RPMI8226 (cell line): ENCODE measurements at places on chromosomes 1 and 21.

DNA sequence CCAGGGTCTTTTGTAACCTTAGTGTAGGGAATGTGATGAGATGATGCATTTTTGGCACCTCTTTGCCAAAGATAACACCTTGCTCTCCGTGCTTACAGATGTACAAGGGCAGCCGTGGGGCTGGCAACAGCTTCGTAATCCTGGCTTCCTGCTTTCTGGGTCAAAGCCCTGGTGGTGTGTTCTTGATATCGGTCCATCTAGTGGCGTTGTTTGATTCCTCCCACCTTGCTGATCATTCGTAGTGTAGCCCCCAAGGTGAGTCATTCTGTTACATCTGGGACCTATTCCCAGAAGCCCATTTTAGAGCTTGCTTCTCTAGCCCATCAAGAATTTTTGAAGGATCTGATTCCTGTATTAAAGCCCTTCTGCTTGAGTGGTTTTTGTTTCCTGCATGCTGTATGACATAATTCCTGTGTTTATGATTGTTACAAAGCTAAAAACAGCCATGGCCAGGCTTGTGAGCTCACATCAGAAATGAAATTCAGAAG, 7.0 kb upstream of the CCT8 start:
- no peak for DNase-seq

- DNase-seq: no peak
Observed at GRCh38 chr1:20366463-20367115, 75.9 kb downstream of the VWA5B1 start.

- no peak for DNase-seq
Observed at GRCh38 chr1:221672239-221672645, 69.6 kb downstream of the DUSP10 start.

GRCh38 chr1:97084546-97084945, 363.0 kb downstream of the PTBP2 start:
- DNase-seq: no peak

DNA sequence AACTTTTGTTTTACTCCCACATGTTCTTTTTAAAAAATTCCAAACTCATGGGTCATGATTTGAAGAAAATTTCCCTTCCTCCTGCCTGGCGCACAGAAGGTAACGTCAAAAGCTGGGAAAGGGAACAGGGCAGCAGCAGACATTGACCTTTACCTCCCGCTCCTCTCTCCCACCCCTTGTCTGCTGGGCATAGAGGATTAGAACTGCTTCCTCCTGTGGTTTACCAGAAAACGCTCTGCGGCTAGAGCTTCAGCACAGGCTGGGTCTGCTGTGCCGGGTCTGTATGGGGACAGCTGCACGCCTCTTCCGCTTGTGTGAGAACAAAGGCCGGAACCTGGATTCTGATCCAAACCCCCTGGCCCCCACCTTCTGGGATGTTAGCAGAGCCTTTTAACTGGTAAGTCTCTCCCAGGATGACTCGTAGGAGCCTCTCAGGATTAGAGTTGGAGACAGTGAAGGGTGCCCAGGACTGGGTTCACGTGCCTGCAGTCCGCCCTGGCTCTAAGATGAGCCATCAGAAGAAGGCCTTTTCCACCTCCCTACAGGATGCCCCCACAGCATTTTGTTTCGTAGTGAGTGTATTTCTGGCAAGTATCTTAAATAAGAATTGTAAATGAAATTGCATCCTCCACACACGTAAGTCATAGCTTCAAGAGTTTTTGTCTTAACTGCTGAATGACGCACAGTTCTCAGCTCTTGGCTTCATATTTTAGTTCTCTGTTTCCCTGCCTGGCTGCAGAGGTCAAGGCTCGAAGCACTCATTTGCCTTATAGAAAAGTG, 5.2 kb downstream of the H6PD start:
- no peak for DNase-seq

- DNase-seq: no peak
Observed at GRCh38 chr1:29983321-29983720, 740.1 kb downstream of the MATN1 start.

- DNase-seq: no peak
Observed at GRCh38 chr1:150674881-150675280, 22.1 kb downstream of the GOLPH3L start.

DNA sequence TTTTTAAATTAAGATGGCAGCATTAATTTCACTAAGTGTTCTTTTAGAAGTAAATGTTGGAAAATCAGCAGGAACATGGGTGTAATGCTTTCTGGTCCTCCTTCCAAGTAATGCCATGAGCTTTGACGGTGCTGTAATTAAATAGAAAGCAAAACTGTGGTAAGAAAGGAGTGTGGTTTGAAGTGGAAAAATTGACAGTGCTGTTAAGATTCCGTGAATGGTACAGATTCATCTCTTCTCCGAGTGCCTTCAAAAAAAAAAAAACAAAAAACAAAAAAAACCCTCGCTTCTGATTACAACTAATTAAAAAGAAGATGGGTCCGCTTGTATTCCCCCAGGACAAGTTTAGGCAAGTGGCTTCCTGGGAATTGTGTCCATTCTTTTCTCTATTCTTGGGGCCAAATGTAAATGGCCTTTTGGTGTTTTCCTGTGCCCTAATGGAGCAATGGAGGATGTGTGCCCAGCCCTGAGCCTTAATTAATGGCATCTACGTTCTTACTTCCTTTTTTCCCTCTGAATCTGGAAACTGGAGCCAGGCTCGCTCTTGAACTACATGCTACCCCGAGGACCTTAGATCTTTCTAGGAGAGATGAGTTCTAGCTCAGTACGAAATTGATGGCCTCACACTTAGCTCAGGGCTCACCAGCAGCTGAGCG, 5.1 kb downstream of the LMO4 start:
- DNase-seq: no peak

DNA sequence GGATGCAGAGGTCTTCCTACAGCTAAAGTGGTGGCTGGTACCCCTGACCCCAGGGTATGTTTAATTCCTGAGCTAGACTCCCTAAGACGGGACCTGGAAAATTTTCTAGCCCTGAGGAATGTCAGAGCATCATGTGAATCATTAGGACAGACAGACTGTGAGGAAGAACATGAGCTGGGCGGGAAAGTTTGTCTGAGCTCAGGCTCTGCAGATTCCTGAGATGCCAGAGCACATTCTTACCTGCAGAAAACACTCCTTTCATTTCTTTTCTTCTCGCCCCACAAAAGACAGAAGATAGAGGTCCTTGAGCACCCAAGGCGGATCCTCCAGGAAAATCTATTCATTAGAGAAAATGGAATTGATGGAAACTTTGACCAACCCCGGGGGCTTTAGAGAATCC, 6.5 kb downstream of the CAPN2 start:
- DNase-seq: no peak

GRCh38 chr21:22575165-22575584, 1577.0 kb downstream of the NCAM2 start:
- peak; percentile 35 for DNase-seq

- DNase-seq: peak; percentile 62
Observed at GRCh38 chr1:112698366-112699310, 8.3 kb downstream of the RHOC start.

GRCh38 chr1:13892671-13893325, 192.8 kb downstream of the PRDM2 start:
- peak; percentile 60 for DNase-seq

- no peak for DNase-seq
Observed at GRCh38 chr1:64766429-64766828, 21.6 kb downstream of the RAVER2 start.

- DNase-seq: peak; percentile 69
Observed at GRCh38 chr1:155017946-155018316, 15.3 kb downstream of the ZBTB7B start.

DNA sequence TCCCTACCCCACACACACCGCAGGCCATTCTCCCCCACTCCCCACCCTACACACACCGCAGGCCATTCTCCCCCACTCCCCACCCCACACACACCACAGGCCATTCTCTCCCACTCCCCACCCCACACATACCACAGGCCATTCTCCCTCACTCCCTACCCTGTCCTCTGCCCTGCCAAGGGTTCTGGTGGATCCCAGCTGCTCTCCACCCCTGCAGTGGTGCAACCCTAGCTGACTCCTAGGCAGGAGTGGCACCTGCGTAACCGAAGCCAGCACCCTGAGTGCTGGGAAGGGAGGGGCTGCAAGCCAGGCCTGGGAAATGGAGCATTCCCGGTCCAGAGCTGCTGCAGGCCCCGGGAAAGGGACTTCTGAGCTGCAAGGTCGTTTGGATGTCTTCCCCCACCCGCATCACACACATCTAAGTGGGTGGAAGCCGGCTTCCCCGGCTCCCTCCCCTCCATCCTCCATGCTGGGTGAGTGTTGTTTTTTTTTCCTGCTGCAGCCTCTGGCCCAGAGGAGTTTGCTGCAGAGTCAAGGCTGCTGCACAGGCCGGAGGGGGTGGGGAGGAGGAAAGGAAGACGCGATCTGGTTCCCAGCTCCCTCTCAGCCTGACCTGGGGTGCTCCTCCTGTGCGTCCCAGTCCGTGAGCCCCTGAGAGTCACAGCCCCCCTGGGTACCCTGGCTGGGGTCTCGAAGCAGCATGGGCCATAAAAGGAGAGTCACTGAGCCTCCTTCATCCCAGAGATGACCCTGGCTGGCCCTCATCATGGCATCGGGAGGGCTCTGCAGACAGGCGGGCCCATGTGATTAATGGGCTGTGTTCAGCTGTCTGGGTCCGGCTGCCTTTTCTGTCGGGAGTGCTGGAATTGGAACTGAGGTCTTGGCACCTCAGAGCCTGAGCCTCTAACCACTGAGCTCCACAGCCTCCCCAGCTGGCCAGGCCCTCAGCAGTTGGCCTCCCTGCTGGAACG, 16.1 kb downstream of the H6PD start:
- no peak for DNase-seq

DNA sequence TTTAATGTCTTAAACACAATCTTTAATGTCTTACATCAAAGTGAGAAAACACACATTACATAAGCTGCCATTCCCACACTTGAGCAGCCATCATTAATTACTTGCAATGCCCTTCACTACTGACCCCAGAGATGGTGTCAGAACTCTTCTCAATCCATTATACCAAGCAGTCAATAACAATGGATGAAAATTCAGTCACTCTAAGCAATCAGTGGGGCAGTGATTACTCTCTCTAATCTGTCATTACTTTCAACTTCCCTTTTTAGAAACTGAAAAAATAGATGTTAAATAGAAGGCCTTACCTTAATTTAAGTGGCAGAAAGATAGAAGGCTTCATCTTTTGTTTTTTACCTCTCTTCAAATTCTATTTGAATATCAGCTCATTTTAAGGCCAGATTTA, 9.7 kb upstream of the FRRS1 start:
- DNase-seq: no peak

- peak; percentile 56 for DNase-seq
Observed at GRCh38 chr21:31198575-31198974, 145.5 kb downstream of the TIAM1 start.

GRCh38 chr1:87743256-87743655, 414.6 kb downstream of the LMO4 start:
- DNase-seq: no peak

- DNase-seq: no peak
Observed at GRCh38 chr1:188895611-188896010, 1582.1 kb downstream of the BRINP3 start.

- DNase-seq: no peak
Observed at GRCh38 chr1:231921646-231922345, 295.2 kb downstream of the DISC1 start.

GRCh38 chr1:93573940-93574469, 107.6 kb downstream of the BCAR3 start:
- DNase-seq: no peak

DNA sequence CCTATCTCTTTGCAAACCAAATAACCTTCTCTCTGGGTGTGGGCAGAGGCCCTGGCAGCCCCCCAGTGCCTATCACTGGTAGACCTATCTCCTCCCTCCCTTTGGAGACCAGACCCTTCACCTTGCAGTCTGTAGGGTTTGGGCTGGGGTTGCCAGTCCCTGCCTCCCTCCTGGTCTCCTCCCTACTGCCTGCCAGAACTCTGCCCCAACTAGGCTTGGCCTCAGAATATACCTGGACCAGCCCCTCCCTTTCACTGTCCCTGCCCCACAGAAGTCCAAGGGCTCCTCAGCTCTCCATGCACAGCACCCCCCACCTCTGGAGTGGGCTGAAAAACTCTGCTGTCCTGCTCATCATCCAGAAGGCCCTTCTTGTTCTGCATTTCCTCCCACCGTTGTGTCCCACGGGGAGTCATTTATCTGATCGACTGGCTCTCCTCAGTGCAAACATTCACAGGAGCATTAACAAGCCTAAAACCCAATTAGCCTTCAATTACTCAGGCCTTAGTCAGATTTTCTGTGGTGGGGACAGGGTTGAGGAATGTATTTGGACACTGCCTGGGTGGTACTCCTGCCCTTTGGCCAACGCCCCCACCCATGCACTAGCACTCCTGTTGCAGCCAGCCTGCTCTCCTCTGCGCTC, 27.7 kb upstream of the DMBX1 start:
- no peak for DNase-seq

- DNase-seq: no peak
Observed at GRCh38 chr1:39063191-39063590, 37.0 kb downstream of the NDUFS5 start.

DNA sequence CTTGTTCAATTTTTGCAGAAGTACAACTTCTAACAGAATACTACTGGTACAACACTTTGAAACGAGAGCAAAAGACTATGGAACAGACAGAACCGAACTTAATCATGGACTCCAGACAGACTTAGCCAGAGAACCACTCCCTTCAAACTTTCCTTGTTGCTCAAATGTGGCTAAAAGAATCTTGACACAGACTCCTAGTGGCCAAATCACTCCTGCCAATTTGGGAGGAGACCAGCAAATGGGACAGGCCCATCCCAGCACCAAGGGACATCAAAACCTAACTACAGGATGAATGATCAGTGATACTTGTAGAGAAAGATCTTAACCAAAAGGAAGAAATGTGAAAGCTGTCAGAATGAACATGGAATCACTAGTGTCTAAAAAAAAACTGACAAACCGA, 154.0 kb downstream of the MATN1 start:
- DNase-seq: no peak

DNA sequence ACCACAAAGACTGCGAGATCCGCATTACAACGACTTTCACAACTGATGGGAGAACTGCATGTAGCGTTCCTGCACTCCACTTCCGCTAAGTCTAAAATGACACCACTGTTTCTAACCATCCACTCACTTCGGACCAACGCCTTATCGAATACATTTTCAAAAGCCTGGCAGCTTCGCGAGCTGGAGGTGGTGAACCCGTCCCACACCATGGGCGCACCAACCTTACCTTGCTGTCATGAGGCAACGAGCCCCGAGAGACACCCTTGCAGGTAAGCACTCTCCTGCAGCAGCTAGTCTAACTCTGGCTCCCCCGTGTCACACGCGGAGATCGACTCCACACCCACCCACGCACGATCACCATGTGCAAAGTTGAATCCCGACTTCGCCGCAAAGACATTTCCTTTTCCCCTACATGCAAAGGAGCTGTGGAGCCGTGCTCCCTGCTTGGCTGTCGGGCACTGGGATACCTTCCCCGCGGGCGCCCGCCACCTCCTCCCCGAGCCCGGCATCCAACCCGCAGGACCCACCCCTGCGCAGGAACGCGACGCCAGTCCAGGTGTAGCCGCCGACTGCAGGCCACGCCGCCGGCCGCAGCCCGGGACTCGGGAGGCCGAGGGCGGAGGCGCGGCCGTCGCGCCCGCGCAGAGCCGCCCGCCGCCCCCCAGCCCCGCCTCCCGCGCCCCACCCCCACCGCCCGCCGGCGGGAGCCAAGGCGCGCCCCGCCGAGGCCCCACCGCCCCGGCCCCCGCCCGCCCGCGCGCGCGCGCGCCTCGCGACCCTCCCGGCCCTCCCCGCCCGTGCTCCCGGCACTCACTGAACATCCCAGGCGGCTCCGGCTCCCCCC, 629 bp downstream of the TAF5L start:
- DNase-seq: peak; percentile 83
